ENCODE measurements at places on chromosomes 2 and 18.

DNA sequence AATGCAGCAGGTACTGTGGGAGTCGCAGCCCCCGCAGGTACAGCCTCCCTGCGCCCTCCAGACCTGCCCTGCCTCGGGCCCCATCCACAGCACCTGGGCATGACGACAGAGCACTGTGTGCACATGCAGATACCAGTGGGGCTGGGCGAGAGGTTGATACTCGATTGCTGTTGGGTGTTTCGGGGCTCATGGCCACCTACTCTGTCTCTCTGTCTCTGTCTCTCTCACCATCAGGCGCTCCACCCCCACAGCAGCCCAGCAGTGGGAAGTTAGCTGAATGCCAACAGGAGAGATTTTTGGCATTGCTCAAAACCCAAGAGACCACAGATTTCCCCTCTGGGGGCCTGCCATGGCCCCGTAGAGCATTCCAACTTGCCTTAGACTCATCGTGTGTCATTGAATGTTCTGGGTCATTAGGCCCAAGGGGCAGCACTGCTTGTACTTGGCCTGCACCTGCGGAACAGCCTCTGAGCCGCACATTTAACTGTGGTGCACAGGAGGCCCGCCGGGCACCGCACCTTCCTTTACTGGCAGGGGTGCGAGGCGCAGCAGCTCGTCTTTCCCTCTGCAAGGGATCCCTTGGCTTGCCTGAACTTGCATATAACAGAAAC lies 18.8 kb downstream of the KCNIP3 start:
- DNase-seq: no peak

- DNase-seq: no peak
Observed at GRCh38 chr2:183091318-183091953, 12.9 kb downstream of the DUSP19 start.

DNA sequence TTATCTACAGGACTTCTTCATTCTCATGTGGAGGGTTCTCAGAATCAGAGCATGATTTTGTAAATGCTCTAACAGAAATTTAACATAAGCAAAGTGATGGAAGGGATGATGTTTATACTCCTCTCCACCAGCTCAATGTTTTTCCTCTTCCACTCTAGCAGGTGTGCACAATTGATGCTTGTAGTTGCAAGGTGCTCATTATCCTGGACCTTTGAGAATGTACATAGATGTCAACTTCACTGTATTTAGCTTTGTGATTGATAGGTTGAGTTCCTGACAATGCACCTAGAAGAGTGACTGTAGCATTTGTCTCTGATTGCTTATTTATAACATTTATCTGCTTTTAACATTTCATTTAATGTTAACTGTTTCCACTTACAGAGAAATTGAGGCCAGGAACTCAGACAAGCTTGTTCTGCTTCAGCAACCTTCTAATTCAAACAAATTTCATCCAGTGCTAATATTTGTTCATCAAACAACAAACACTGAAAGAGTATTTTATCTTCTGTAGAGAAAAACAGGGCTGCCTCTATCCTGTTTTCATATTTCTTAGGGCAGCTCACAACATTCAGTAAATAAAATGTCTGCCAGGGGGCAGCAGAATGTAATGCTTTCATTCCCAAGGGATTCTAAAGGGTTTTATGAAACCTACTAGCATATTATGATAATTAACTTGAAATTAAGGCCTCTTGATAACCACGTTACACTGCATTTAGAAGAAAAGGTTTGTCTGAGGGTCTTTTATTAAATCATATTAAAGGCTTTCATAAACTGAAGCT lies 127.9 kb upstream of the NOL4 start:
- no peak for DNase-seq

GRCh38 chr2:101974663-101975062 lies 17.1 kb upstream of the IL1R2 start:
- no peak for DNase-seq

DNA sequence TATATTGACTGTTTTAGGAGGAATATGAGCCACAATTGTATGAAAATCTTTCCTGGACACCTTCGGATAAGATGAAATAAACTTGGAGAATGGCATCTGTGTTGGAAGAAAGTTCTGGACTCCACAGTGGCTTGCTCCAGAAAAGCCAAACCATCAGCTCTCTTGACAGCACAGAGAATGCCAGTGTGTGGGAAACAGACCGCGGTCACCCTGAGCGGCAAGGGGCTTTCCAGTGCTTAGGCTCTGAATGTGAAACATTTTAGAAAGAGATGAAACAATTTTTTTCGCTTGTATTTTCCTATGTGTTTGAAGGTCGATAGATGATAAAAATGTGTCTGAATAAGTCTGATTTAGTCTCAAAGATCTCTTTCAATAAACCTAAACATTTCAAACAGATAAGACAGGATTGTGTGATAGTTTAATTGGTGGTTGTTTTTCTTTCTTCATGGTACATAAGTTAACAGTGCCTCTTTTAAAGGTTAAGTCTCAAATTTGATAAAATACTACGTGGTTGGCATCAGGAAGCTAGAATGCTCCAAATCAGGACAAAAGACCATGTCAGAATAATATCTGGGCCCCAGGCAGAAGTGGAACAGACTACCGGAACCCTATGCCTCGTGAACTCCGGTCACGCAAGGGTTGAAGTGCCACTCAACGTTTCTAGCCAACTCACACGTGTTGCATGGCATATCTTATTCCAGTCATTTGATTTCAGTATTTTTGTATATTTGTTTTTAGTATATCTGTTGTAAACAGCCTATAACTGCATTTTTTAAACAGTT lies 28.9 kb downstream of the PTGR3 start:
- DNase-seq: no peak

DNA sequence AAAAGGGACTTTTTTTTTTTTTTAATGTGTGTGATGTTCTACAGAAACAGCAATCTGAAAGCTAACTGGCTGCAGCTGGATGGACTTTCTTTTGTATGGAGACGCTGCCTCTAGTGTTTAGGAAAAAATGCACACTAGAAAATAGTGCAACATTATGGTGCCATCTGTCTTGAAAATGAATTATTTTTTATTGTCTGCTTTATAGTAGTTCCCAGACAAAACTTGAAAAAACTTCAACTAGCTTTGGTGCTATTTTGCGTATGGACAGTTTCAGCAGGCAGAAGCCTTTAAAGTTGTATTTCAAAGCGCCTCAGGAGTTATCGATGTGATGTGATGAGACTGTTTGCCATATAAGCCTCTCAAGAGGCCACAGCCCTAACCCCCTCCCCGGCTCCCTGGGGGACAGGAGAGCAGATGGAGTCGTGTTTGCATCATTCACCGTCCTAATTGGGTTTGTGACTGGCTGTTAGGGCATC lies 86.9 kb downstream of the LTBP1 start:
- peak; percentile 42 for DNase-seq

DNA sequence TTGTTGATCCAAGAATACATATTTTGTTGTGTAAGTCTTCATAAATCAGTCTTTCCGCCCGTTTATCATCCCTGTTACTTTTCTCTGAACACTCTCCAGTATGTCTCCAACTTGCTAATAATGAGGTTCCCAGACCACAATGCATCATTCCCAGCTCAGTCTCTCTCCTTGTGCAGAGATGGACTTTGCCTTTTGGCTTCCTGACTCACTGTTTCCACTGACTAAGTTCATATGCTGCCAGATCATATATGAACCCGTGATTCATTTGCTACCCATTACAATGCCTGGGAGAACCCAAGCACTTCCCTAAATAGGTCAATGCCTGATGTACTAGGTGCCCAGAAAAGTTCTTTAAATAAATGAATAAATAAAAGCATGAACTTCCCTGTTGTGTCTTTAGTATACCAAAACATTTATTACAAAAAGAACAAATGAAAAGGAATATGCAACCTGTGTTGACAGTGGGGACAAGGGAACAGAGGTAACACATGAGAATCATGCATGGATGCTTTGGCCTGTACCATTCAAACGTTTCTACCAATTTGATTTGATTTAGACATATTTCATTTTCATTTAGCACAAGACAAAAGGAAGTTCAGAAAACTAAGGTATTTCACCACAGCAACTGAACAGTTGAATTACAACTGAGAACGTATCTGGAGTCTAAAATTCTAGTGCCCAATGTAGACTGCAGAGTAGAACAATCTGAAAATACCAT lies 215.4 kb upstream of the HNRNPA3 start:
- DNase-seq: no peak

DNA sequence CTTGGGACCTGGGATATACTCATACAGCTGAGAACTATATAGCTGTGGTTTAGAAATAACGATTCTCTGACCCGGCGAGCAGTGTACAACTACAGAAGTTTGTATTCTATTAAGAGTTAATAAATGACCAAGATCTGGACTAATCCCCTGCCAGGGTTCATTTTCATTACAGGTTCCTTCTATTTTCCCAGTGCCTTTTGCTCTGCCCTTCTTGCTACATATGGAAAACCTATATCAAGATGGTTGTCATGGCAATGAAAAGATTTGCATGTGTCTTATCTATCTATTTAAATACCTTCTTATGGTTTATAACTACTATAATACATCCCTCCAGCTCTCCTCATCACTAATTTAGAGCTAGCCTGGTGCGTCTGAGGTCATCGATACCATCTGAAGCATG lies 965.2 kb downstream of the BCL11A start:
- DNase-seq: no peak

GRCh38 chr2:46615986-46616485 lies 136.7 kb downstream of the TMEM247 start:
- no peak for DNase-seq

DNA sequence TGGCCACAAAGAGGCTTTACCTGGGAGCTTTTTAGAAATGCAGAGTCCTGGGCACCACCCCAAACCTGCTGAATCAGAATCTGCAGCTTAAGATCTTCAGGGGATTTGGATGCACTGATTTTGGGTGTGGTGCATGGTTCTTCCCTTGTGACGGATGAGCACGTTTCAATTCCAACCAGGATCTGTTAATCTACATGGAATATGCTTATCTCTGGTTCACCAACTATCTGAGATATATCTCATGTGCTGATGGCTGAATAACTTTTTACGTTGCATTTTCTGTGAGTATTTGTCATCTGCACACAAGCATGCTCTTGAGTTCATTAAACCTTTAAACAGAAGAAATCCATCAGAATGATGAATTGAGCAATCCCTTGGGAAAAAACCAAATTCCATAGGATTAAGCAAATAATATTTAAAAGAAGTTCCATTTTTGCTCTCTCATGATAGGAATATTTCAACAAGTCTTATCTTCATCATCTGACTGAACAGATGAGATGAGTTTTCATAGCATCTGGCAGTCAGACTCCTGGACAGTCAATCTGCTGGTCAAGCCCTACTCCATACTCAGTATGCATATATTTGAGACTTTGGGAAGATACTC lies 120.6 kb downstream of the PLB1 start:
- DNase-seq: no peak

GRCh38 chr2:8885449-8886201 lies 48.2 kb upstream of the KIDINS220 start:
- no peak for DNase-seq

GRCh38 chr2:209425471-209426071 lies 1.7 kb downstream of the MAP2 start:
- no peak for DNase-seq

DNA sequence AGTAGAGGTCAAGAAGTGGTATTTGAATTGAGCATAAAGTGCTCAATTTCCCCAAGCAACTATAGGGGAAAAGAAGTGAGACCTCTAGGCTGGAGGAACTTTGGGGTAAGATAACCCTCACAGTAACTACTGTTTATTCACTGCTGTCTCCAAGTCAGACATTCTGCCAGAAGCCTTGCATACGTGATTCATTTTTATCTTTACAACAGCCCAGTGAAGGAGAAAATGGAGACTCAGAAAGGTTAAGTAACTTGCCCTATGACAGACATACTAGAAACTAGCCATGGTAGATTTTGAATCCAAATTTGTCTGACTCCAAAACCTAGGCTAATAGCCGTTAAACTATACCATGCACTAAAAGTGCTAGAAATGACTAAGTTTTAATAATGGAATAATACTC lies 28.4 kb downstream of the DNAJC10 start:
- DNase-seq: no peak
